ENCODE measurements at places on chromosomes 3 and 15. TPM values are rescaled to one million over a fixed set of nuclear protein-coding genes. Genes with fewer than 3 reads are reported as not detected.

GRCh38 chr3:155271343-155271613, 22.2 kb downstream of the STRIT1 start:
- no peaks in the 10 kb centered on the region for H3K36me3 ChIP-seq
- no peak for DNase-seq
- H3K27me3 ChIP-seq, result no peaks in the 10 kb centered on the region

DNA sequence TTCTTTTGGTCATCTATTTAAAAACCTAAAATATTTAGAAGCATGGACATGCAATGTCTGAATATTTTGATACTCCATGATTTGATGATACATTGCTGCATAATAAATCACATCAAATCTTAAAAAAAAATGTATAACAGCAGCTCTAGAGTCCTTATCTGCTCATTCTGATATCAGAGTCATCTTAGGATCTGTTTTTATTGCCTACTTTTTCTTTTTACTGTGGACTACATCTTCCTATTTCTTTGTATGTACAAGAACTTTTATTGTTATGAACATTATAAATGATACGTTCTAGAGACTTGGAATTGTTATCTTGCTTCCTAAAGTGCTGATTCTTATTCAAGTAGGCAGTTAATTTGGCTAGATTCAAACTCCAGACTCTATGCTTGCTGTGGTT, 72.7 kb downstream of the IQCH start:
- no peak overlapping the region for H3K4me3 ChIP-seq
- H3K36me3 ChIP-seq, result no peaks in the 10 kb centered on the region
- H3K27ac ChIP-seq, result no peak overlapping the region
- H3K4me1 ChIP-seq, result peaks cover 10% of the 10 kb centered on the region
- H3K27me3 ChIP-seq, result no peaks in the 10 kb centered on the region

- no peak overlapping the region for H3K27ac ChIP-seq
- H3K36me3 ChIP-seq, result no peaks in the 10 kb centered on the region
- DNase-seq, result no peak
- no peaks in the 10 kb centered on the region for H3K27me3 ChIP-seq
Measured at GRCh38 chr15:88656760-88657221, 18.0 kb downstream of the ISG20 start.

DNA sequence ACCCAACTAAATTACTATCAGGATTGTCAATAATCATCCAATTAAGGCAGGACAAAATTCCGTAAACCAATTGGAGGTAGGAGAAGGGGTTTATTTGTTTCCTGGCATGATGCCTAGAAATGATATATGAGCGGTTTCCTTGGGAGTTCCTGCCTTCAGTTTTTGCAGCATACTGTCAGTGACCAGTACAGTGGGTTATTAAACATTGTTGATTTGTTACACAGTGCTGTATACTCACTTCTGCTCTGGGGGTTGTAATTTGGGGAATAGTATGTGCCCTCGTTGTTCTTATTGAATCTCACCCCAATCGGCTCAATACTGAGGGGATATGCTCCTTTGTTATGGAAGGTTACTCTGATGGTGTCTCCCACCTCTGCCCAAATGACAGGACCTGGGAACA, 22.2 kb downstream of the CP start:
- H3K27ac ChIP-seq, result peak overlapping the region; percentile 100
- no peaks in the 10 kb centered on the region for H3K36me3 ChIP-seq
- no peak for DNase-seq
- H3K27me3 ChIP-seq, result no peaks in the 10 kb centered on the region

The HYAL3 gene
- total RNA-seq, result 7.1 TPM

The TUSC7 gene
- not detected for total RNA-seq
